Kasumi-1 (cell line): ENCODE measurements at places on chromosomes 3 and 15.
A peak's percentile ranks its signal among the peaks of the same experiment; 100 is the strongest.

- no peak for DNase-seq
Measured at GRCh38 chr15:52566889-52567288, 1.9 kb downstream of the ARPP19 start.

GRCh38 chr3:111761309-111761795 is 97.7 kb upstream of the PHLDB2 start:
- DNase-seq = peak; percentile 5

DNA sequence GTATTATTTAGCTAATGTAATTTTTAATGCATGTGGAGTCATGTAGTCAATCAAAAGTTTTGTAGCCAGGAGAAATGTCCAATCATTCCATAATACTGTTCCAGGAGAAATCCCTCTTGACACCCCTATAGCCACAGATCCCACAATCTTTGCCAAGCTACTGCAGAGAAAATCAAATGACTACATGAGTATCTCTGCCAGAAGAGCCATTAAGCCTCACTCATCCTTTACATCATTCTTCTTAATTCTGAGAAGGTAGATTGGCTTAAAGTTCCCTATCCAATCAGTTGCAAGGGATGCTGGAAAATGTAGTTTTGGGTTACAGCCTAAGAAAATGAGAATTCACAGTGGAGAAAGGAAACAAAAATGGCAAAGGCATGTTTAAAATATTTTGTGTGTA is 502.1 kb downstream of the ZBBX start:
- peak; percentile 20 for DNase-seq

DNA sequence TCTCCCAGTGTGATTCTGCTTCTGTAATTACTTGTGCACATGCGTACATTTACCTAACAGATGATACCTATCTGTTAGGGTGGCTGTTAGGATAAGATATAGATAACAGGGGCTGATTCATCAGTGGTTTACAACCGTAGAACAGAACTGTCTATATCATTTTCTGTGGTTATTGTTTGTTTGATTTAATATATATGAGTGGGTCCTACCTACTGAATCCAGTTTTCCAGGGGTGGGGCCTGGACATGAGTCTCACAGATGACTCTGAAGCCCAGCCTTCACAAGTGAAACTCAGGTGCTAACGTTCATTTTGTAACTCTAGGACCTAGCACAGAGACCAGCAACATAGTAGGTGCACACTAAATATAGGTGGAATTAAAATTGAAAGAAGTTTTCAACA is 10.4 kb upstream of the ACAP2 start:
- no peak for DNase-seq

DNA sequence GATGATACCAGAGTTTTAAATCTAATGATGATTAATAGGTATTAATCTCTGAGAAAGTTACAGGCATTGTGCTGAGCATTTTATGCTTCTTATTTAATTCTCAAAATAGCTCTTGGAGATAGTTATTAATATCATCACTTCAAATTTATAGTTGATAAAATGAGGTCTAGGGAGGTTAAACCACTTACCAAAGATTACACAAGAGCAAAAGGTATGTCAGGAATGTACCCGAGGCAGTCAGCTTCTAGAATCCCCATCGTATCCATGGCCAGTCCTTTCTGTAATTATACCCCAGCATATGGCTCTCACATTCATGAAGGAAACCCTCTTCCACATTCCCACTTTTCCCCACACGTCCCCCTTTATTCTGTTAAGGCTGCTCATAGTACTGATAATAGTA is 421.3 kb downstream of the PYDC2 start:
- no peak for DNase-seq

DNA sequence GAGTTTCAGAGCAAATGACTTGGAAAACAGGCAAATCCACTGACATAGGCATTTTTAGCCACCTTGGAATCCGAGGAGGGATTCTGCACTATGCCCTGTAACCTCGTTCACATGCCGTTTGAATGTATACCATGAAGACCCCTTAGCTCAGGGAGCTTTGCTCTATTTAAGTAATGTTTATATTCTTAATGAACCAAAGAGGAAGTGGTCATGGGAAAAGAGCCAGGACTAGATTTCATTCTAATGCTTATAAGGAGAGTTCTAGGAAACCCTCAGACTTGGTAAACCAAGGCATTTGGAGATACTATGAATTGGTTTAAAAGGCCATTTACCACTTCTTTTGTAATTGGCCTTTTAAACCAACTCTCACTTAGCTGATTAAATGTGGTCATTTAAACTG is 178.9 kb downstream of the IGF1R start:
- peak; percentile 16 for DNase-seq

DNA sequence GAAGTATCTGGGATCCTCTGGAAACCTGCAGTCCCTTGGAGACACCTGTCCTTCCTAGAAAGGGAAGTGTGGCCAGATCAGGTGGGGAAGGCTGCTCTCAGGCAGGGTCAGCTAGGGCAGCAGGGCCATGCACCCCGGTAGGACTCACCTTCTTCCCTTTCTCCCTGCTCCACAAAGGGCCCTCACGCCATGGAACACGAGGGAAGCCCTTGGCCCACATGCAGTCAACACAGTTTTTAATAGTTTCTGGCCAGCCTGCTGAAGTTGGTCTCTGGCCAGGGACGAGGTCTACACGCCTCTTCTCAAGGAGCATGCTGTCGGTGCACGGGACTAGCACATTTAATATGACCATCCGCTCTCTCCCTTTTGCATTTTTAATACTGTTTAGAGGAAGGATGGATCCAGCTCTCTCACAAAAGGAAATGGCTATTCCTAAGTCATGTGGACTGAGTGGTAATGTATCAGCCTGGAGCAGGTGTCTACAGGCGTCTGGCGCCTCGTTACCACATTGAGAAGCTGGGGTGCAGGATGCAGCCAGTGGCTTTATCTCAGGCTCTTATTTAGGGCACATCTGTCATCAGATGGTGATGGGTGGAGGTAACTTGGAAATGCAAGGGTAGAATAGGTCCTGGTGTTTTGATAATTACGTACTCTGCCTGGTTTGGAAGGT is 153.9 kb downstream of the KLF13 start:
- DNase-seq = no peak

- no peak for DNase-seq
Measured at GRCh38 chr3:143092191-143092590, 27.4 kb upstream of the CHST2 start.

GRCh38 chr15:67019884-67020520 is 45.4 kb upstream of the SMAD3 start:
- no peak for DNase-seq
